Fibroblast of the aortic adventitia (primary cell): ENCODE measurements at places on chromosomes 7 and 10. TPM values are rescaled to one million over a fixed set of nuclear protein-coding genes. Genes with fewer than 3 reads are reported as not detected.

The ABCB4 gene
- total RNA-seq, result 0.81 TPM in 1 of 2 replicates, not detected in the other

The LDB3 gene
- total RNA-seq, result under 0.01 TPM in 1 of 2 replicates, not detected in the other

The GIMAP2 gene
- total RNA-seq, result 0.27 and 0.98 TPM in 2 replicates

The AGAP3 gene
- 50.2 and 74.6 TPM in 2 replicates for total RNA-seq

The NKX2-3 gene
- total RNA-seq, result not detected in 2 replicates

The ZDHHC4 gene
- total RNA-seq, result 51.2 and 63.8 TPM in 2 replicates

The ELFN1 gene
- 1.6 and 3.8 TPM in 2 replicates for total RNA-seq

The GALNT17 gene
- 0.18 TPM in 1 of 2 replicates, not detected in the other for total RNA-seq

The STEAP4 gene
- 1.8 and 2.1 TPM in 2 replicates for total RNA-seq

The VSTM4 gene
- total RNA-seq, result 4.7 and 6.5 TPM in 2 replicates

The TRIM56 gene
- 10.0 and 17.2 TPM in 2 replicates for total RNA-seq

The ATP6V0A4 gene
- not detected in 2 replicates for total RNA-seq

The ZNF804B gene
- total RNA-seq, result not detected in 2 replicates

The CDNF gene
- 1.2 and 2.4 TPM in 2 replicates for total RNA-seq

The ARMS2 gene
- not detected in 2 replicates for total RNA-seq
